ENCODE measurements at places on chromosomes 12 and 14.

GRCh38 chr14:56119201-56119981, 1.2 kb downstream of the PELI2 start:
- DNase-seq: peak; percentile 15

- no peak for DNase-seq
These were observed 24.9 kb downstream of the TCP11L2 start for GRCh38 chr12:106327309-106327869.

DNA sequence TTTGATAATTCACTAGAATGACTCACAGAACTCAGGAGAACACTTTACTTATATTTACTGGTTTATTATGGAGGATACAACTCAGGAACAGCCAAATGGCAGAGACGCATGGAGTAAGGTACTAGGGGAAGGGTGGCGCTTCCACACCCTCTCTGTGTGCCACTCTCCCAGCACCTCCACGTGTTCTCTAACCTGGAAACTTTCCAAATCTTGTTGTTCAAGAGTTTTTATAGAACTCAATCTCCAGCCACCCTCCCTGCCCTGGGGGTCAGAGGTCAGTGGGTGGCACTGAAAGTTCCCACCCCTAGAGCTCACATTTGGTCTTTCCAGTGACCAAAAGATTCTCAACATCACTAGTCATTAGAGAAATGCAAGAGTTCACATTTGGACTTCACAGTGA, 13.2 kb downstream of the TRIM9 start:
- no peak for DNase-seq

DNA sequence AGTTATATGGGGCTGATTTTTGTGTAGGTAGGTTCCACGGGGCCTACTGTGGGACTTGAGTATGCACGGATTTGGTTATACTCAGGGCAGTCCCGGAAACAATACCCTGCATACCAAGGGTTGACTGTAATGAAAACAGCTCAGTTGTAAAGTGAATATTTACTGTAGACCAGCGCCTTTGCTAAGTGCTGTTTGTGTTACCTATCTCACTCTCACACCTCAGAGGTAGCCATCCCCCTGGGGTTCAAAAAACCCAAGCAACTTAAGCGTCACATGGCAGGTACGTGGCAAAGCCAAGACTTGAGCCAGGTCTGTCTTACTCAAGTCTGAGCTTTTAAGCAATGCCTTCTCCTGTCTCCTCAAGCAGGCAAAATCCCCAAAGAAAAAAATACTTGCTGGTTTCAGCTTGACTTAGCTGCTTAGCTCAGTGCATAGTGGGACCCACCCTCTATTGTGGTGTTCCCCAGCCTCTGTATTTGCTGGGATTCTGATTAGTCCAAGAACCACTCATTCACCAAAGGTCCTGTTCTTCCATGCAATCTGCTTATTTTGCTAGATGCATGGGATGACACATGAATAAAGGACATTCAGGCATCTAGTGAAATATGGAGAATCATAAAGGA, 34.2 kb upstream of the STRN3 start:
- DNase-seq: no peak

GRCh38 chr12:45831590-45831989, 102.1 kb downstream of the ARID2 start:
- no peak for DNase-seq

DNA sequence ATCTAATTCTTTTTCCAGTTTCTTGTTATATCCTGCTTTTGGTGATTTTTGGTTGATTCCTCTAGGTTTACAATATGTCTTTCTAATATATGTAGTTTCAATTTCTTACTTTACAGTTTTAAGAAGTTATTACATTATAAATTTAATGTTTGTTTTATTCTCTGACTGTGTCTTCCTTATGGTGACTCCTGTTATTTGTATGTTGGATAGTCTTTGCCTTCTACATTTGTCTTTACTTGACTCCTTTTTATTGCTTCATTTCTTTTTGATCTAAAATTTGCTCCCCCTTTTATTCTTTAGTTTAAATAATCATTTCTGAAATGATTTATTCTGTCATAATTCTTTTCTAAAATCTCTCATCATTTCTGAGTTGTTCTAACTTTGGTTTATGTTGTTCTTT, 125.8 kb downstream of the CCDC91 start:
- DNase-seq: no peak

GRCh38 chr12:10098791-10099190, at the start of gene CLEC1A:
TSS of gene CLEC1A (minus strand) at chr12:10098985. CDS start at chr12:10098922, 63 bp downstream.
- no peak for DNase-seq

GRCh38 chr12:49809906-49810389, 18.3 kb downstream of the NCKAP5L start:
- no peak for DNase-seq

GRCh38 chr12:42643881-42644579, 54.5 kb upstream of the PRICKLE1 start:
- no peak for DNase-seq

DNA sequence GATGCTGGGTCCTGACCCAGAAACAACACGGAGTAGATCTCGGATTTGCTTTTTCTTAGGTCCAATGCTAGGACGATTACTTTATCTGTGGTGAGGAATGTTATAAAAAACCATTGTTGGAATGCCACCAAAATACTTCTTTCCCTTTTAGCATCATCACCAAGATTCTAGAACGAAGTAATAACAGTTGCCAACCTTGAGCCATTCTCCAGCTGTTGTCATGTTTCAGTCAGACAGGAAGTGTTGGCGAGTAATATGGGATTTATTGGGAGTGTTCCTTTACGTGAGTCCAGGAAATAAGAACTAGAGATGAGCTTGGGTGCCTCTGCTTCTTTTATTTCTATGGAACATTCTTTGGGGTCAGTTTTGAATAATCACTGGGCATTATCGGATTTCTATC, 892.9 kb downstream of the DIO2 start:
- no peak for DNase-seq

- peak; percentile 25 for DNase-seq
These were observed 39.3 kb upstream of the GSG1 start for GRCh38 chr12:13142747-13143146.

- DNase-seq: no peak
These were observed 82.5 kb upstream of the KICS2 start for GRCh38 chr12:64304571-64304970.

DNA sequence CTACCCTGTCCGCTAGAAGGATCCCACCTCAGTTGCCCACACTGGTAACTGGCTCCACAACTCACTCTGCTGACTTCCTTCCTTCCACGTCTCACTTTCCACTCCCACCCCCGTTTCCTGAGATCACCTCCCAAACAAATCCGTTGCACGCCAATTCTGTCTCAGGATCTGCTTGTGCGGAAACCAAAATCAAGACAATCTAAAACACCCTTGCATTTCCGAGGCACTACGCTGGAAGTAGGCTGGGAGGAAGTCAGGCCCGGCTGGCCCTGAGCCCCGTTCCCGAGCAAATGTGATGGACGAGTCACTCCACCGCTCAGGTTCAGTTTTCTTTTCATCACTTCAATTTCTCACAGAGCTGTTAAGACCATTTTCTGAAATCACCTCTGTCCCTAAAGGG, 23.1 kb downstream of the ABCB9 start:
- DNase-seq: peak; percentile 31

DNA sequence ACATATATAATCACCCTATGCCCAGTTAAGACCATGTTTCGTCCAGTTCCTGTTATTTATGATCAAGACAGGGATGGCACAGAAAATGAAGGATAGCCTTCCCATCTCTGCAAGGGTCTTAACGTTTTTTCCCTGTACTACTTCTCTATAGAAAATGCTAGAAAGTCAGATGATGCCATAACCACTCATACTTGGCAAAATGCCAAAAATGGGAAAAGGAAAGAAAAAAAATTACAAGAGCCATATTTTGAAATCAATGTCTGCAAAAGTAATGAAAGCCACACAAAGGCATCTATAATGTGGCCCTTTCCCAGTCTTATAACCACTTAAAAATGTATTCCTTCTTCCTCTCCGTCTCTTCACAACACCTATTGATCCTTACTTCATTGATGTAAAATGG, 1.8 kb upstream of the MYL6B start:
- DNase-seq: peak; percentile 77

- DNase-seq: peak; percentile 2
These were observed 3.6 kb downstream of the ABCD4 start for GRCh38 chr14:74299061-74299545.

GRCh38 chr12:78483767-78484315, 380.7 kb upstream of the SYT1 start:
- no peak for DNase-seq

DNA sequence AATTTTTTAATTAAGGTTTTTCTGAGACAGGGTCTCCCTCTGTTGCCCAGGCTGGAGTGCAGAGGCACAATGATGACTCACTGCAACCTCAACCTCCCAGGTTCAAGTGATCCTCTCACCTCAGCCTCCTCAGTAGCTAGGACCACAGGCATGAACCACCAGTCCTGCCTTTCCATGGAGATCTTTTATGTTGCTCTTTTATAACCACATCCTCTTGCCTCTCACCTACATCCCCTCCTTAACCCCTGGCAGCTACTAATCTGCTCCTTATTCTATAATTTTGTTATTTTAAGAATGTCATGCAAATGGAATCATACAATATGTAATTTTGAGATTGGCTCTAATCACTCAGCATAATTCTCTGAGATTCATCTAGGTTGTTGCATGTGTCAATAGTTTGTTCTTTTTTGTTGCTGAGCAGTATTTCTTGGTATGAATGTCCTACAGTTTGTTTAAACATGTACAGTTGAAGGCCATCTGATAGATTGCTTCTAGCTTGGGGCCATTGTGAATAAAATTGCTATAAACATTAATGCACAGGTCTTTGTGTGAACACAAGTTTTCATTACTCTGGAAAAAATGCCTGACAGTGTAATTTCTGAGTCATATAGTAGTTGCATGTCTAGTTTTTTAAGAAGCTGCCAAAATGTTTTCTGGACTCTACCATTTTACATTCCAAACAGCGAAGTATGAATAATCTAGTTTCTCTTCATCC, 249.2 kb upstream of the AMIGO2 start:
- no peak for DNase-seq

DNA sequence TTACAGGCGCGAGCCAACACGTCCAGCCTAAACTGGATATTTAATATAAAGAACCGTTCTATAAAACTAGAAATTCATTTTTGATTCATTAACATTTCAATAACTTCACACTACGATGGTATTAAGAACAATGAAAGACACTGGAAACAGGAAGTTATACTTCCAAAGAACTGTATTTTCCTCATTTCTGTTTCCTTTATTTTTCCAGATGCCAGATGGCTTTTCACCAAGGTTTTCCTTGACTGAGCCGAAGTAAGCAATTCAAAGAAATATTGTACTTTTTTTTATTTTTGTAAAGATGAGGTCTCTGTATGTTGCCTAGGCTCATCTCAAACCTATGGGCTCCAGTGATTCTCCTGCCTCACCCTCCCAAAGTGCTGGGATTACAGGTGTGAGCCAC, 28.2 kb downstream of the EEA1 start:
- no peak for DNase-seq

- DNase-seq: no peak
These were observed 110.6 kb downstream of the ANO6 start for GRCh38 chr12:45326358-45326975.

- DNase-seq: peak; percentile 52
These were observed 3.3 kb downstream of the RAD52 start for GRCh38 chr12:946212-946611.

DNA sequence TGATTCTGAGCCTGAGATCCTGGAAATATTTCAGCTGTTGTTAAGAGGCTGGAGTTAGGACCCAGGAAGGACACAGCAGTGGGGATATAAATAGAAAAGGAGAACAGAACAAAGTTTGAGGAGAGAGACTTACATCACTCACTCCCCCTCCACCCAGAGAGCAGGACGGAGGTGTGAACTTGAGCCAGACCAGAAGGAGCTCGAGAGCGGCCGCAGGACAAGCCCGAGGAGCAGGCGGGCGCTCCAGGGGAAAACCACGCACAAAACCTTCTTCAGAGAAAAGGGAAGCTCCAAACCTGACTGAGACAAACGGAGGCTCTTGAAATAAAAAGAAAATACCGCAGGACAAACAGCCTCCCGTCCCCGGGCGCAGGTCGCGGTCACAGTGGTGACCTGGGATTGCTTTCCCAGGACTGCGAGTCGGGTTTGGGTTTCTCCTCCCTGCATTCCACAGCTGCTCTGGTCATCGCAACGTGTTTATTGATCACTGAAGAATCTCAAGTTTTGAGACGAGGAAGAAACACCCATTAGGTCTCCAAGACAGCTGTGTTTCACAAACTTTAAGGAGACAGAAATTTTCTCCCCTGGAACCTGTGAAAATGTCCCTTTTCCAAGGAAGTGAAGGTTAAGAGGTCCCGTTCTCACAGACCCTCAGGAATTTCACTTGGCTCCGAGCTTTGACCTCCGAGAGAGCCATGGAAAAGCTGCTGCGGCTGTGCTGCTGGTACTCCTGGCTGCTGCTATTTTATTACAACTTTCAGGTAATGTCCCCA, at the start of gene ADGRD1:
Gene ADGRD1 (plus strand): TSS at position 137 of the 773 bp plus-strand sequence. CDS start 559 bp downstream, at position 696.
- DNase-seq: peak; percentile 74

DNA sequence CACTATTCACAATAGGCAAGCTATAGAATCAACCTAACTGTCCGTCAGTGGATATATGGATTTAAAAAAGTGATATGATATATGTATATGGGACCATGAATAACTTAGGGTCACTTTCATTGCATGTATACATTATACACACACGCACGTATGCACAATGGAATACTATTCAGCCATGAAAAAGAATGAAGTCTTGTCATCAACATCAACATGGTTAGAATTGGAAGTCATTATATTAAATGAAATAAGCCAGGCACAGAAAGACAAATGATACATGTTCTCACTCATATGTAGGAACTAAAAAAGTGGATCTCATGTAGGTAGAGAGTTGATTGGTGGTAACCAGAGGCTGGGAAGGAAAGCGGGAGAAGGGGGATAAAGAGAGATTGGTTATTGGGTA, 234.3 kb downstream of the VRK1 start:
- DNase-seq: no peak

DNA sequence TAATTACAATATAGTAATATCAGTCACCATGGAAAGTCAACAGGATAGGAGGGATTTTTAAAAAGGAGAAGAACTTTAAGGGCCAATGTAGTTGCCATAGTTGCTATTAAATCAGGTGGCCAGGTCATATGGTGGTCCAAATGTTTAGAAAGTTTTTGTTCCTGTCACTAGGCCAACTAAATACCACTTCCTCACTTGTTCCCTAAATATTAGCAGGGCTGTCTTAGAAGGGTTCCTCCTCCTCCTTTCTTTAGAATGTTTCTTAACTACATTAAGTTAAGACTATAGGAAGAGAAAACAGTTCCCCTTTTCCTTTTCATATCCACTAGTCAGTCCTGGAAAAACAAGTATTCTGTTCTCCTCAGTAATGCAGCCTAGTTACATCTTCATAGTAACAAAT, 50.3 kb downstream of the MON2 start:
- peak; percentile 58 for DNase-seq

DNA sequence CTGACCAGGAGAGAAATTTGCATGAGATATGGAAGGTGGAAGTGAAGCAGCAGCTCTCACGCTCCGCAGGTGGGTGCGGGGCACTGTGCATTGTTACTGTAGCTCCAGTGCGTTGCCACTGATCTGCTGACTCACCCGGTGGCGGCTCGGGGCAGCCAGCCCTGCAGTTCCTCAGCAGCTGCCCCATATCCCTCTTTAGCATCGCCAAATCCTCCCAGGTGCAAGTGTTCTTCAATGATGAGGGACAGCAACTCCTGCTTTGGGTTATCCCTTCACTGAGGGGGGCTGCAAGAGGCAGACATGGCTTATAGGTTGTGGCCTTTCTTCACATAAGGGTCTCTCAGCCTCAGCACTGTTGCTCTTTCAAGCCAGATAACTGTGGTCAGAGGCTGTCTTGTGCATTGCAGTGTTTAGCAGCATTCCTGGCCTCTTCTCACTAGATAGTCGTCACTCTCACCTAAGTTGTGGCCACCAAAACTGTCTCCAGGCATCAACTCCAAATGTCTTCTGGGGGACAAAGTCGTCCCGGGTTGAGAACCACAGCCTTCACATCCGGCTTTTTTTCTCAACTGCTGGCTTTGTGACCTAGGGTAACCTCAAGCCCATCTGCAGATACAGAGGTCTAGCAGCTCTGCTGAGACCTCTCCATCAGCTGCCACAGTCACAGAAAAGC, 180.8 kb downstream of the EFCAB11 start:
- DNase-seq: no peak

Measured in inflammatory macrophage treated with lipopolysaccharide for 1 hour (primary cell).